ENCODE measurements at places on chromosomes 11 and 22. TPM values are rescaled to one million over a fixed set of nuclear protein-coding genes. Genes with fewer than 3 reads are reported as not detected.

- DNase-seq, result no peak
Observed at GRCh38 chr11:64186492-64187165, 658 bp downstream of the STIP1 start.

DNA sequence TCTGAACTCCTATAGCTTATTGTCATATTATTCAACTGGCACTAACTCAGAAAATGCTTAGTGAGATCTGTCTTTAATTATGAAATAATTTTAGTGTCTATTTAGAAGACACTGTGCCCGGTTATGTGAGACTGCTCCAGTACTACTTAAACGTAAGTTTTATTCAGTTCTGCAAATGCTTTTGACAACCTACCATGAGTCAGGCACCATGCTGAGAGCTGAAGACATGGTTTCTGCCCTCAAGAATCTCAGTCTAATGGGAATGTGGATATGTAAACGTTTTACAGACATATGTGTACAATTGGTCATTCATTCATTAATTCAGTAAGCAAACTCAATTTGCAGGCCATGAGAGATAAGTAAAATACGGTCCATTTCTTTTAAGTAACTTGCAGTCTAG lies 40.0 kb downstream of the DCUN1D5 start:
- no peak for DNase-seq

GRCh38 chr11:45237711-45238315 lies 48.3 kb downstream of the SYT13 start:
- DNase-seq, result no peak

GRCh38 chr22:43530349-43531201 lies 118.8 kb downstream of the MPPED1 start:
- DNase-seq, result no peak

DNA sequence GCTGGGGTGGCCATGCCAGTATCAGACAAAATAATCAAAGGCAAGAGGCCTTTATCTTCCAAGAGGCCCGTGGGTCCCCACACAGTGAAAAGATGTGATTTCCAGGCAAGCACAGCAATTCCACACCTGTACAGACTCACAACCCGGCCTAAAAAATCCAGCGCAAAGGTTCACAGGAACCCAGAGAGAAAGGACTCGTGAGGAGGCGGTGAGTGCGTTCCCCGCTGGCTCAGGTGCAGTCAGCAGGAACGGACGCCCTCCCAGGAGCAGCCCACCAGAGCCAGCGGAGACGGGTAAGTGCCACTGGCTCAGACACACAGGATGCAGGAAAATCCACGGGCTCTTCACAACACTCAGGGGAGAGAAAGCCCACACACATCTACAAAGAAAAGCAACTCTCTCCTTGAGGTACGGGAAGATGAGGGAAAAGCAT lies 4.4 kb downstream of the TOLLIP start:
- DNase-seq, result no peak

DNA sequence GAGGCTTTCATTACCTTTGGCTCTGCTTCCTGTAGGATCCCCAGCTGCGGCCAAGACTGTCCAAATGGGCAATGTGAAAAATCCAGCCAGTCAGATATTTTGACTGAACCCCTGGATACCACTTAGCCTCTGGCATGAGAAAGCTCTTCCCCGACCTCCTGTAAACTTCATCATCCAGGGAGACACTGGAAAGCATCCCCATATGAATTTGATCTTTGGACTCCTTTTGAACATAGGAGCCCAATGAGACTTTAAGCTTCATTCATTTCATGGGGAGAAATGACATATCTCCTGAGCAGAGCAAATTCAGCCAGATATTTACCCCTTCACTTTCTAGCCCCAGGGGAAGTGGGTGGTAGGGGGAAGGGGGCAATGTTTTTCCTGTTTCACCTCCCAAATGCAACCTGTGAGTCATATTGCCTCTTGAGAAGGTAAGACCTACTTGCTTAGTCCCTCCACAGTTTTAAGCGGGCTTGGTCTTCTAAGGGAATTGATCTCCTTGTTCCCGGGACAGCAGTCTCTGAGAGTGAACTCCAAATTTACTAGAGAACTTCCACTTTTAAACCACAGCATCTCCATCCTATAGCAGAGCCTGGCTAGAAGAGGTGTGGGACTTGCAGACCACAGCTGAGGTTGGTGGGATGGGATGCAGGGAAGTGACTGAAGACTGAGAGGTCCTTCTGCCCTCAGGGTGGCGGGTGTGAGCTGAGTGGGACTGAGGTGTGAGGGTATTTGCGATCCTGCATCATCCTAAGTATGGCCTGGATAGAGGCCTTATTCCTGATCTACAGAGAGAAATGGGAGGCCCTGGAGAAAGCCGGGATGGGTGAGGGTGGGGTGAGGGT lies 20.3 kb upstream of the POU2AF1 start:
- DNase-seq, result no peak

- no peak for DNase-seq
Observed at GRCh38 chr11:115901069-115901468, 396.9 kb upstream of the CADM1 start.

DNA sequence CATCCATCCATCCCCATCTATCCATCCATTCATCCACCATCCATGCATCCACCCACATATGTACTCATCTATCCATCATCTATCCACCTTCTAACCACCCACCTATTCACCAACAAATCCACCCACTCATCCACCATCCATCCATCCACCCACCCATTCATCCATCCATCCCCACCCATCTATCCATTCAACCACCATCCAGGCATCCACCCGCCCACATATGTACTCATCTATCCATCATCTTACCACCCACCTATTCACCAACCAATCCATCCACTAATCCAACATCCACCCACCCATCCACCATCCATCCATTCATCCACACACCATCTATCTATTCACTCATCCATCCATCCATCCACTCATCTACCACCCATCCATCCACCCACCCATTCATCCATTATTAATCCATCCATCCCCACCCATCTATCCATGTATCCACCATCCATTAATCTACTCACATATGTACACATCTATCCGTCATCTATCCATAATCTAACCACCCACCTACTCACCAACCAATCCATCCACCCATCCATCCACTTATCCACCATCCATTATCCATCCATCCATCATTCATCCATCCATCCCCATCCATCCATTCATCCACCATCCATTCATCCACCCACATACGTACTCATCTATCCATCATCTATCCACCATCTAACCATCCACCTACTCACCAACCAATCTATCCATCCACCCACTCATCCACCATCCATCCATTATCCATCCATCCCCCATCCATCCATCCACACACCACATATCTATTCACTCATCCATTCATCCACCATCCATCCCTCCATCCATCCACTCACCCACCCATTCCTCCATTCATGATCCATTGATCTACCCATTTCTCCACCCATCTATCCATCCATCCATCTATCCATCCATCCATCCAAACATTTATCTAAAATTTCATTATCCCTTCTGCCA lies 940.0 kb downstream of the BRD1 start:
- no peak for DNase-seq

DNA sequence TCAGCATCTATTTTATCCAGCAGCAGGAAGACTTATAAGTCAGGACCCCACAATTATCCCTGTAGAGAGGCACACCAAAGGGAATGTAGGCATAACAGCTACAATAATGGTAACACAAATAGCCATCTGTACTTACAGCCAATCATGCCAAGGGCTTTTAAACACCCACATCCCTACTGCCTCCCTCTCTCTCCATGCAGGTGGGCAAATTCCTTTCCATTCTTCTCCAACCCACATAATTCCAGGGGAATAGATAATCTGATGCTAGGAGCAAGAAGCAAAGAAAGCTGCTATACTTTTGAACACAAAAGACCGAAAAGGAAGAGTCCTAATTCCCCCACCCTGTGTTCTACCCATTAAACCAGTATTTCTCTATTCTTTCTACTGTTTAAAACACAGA lies 46.7 kb downstream of the RBFOX2 start:
- no peak for DNase-seq

DNA sequence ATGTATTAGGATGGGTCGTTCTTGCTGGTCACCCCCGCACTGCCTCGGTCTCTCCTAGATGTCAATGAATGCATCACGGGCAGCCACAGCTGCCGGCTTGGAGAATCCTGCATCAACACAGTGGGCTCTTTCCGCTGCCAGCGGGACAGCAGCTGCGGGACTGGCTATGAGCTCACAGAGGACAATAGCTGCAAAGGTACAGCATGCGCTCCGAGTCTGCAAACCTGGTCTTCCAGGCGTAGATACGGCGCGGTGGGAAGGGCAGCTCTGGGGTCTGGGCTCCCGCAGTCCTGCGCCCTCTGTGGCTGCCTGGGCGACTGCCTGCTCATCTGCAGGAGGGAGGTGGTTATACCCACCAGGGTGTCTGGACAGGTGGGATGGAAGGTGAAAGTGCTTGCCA lies 31.0 kb downstream of the FBLN1 start:
- no peak for DNase-seq

GRCh38 chr22:37330200-37331033 lies 48.1 kb downstream of the CYTH4 start:
- no peak for DNase-seq

Gene SCGB2A2
- not detected for polyA plus RNA-seq

Gene TRPC6
- polyA plus RNA-seq, result 13.3 TPM

Gene TMEM86A
- 4.0 TPM for polyA plus RNA-seq

Gene CD3E
- polyA plus RNA-seq, result 0.50 TPM

Gene MN1
- 17.7 TPM for polyA plus RNA-seq

Gene CLCF1
- 3.6 TPM for polyA plus RNA-seq

Gene DNAJB7
- polyA plus RNA-seq, result 0.40 TPM

Gene CLP1
- polyA plus RNA-seq, result 8.7 TPM

Gene TRIM6
- polyA plus RNA-seq, result 1.1 TPM

Data from hindlimb muscle (tissue), 1 donor.